ENCODE measurements at places on chromosomes 1 and 21.
A peak's percentile ranks its signal among the peaks of the same experiment; 100 is the strongest.

DNA sequence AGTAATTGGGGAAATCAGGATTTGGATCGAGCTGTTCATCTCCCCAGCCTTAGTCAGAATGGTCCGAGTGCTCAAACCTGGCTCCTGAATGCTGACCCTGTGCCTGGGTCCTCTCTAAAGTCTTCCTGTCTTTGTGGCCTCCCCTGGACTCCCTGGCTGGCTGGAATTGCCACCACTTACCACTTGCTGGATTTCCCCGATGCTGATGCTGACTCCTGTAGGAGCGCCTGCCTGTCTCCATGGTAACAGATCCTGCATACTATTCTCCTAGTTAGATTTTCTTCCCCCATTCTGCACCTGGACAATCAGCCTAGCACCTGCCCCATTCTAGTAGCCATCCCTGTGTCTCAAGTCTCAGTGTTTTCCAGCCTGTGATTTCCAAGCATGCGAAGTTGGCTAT, 382.2 kb upstream of the ESRRG start:
- no peak for DNase-seq

- DNase-seq, result no peak
Measured at GRCh38 chr1:30250338-30250983, 472.9 kb downstream of the MATN1 start.

GRCh38 chr1:157849229-157849875, 7.7 kb upstream of the CD5L start:
- DNase-seq, result no peak

DNA sequence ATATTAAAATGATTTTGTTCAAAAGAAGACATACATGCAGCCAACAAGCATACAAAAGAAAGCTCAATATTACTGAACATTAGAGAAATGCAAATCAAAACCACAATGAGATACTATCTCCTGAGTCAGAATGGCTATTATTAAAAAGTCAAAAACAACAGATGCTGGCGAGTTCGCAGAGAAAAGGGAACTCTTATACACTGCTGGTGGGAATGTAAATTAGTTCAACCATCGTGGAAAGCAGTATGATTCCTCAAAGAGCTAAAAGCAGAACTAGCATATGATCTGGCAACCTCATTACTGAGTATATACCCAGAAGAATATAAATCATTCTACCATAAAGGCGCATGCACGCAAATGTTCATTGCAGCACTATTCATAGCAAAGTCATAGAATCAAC, 126.0 kb upstream of the HMCN1 start:
- peak; percentile 26 for DNase-seq

GRCh38 chr1:192358402-192358801, 41.6 kb downstream of the RGS21 start:
- DNase-seq, result no peak

DNA sequence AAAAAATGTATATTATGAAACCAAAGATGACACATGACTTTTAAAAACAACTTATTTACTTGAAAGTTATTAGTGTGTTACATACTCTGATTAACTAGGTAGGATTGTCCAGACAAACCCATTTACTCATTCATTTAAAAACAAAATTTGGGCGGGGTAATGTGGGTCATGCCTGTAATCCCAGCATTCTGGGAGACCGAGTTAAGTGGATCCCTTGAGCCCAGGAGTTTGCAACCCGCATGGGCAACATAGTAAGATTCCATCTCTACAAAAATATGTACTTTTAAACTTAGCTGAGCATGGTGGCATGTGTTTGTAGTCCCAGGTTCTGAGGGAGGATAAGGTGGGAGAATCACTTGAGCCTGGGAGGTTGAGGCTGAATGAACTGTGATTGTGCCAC, 1414.7 kb downstream of the PLA2G4A start:
- DNase-seq, result no peak

DNA sequence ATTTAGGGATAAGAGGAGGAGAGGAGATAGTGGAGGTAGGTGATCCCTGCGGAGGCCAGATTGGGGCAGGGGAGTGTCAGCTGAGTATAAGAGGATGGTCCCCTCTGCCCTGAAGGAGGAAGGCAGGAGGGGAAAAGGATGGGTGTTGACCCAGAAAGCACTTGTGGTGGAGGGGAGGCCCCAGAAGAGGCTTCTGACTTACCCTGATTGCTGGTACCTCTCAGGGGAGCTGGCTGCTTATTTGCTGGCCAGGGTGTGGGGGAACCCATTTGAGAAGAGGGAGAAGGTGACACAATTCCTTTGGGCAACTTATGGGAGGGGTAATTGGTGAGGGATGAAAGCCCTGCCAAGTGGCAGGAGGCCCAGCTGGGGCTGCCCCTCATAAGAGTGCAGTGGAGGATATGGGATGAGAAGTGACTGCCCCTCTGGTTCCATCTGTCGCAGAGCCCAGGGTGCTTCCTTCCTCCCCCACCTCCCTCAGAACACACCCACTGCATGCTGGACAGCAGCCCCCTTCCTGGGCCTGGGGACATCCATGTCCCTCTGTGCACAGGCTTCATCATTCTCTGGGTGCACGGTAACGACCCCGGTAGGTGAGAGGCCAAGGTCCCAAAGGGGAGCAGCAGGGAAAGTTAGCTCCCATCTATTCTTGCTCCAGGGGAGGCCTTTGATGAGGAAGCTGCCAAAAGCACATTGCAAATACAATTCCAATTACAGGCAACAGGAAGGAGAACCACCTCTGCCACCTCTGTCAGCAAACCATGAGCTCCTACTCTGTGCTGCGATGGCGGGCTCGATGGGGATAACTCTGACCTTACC, 1.4 kb upstream of the PCSK9 start:
- no peak for DNase-seq
